ENCODE measurements at places on chromosomes 3 and 15. TPM values are rescaled to one million over a fixed set of nuclear protein-coding genes. Genes with fewer than 3 reads are reported as not detected.

The PTPN9 gene
- total RNA-seq, result 8.5 TPM

- no peaks in the 10 kb centered on the region for H3K4me1 ChIP-seq
- H3K27me3 ChIP-seq, result no peaks in the 10 kb centered on the region
- H3K27ac ChIP-seq, result no peak overlapping the region
- H3K36me3 ChIP-seq, result no peaks in the 10 kb centered on the region
These were observed 10.8 kb downstream of the AP3B2 start for GRCh38 chr15:82698711-82699345.

GRCh38 chr3:125185805-125186204 lies 26.7 kb downstream of the SLC12A8 start:
- no peak overlapping the region for H3K4me3 ChIP-seq
- H3K27ac ChIP-seq, result no peak overlapping the region
- no peaks in the 10 kb centered on the region for H3K4me1 ChIP-seq
- H3K27me3 ChIP-seq, result no peaks in the 10 kb centered on the region
- no peak for DNase-seq

- no peaks in the 10 kb centered on the region for H3K27me3 ChIP-seq
- H3K27ac ChIP-seq, result no peak overlapping the region
- no peaks in the 10 kb centered on the region for H3K4me1 ChIP-seq
- no peaks in the 10 kb centered on the region for H3K36me3 ChIP-seq
- no peak overlapping the region for H3K4me3 ChIP-seq
These were observed 124.4 kb upstream of the CGNL1 start for GRCh38 chr15:57251941-57252340.
